ENCODE measurements at places on chromosomes 13 and 19.

DNA sequence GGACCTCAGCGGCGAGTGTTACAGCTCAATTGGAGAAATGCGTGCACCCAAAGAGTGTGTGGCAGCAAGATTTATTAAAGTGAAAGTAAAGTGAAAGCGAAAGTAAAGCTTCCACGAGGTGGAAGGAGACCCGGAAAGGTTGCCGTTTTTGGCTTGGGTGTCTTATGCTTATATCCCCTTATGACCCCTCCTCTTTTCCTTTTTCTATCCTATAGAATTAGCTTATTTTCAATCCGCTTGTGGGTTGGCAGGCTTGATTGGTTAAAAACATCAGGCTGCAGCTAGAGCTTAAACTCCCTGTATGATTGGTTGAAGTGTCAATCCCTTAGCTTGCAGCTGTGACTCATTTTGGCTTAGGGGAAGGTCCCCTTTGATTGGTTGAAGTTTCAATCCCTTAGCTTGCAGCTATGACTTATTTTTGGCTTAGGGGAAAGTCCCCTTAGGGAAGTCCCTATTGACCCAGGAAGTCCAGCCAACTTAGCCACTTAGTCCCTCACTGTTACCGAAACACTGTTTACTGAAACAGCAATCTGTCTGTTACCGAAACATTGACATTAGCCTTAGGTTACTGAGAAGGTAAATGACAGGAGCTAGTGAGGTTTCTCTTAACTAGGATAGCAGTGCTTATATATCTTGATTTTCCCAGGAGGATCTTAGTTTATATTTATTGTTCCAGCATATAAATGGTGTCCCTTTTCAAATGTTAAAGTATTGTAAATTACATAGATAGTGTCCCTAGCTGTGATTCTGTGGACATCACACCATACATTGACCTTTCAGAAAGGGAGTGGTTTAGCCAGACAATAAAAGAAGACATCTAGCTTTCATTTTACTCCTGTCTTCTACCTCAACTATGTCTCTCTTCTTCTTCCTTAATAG is 575.8 kb downstream of the DACH1 start:
- peak; percentile 39 for DNase-seq

DNA sequence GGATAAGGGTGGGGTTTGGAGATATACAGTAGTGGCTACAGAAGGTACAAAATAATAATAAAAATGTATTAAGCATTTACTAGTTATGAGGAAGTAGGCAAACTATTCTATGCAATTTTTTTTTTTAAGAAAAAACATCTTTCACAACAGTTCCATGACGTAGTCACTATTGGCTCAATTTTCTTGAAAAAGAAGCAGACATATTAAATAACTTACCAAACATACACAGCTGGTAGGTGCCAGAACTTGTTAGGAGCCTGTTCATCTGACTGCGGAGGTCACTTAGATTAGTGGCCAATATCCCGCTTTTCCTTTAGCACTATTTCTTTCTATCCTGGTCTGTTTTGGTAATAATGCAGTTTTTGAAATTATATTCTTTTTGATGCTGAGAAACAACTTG is 593.5 kb downstream of the KCTD12 start:
- DNase-seq = no peak

GRCh38 chr13:112374271-112374670 is 1.9 kb upstream of the SPACA7 start:
- no peak for DNase-seq

DNA sequence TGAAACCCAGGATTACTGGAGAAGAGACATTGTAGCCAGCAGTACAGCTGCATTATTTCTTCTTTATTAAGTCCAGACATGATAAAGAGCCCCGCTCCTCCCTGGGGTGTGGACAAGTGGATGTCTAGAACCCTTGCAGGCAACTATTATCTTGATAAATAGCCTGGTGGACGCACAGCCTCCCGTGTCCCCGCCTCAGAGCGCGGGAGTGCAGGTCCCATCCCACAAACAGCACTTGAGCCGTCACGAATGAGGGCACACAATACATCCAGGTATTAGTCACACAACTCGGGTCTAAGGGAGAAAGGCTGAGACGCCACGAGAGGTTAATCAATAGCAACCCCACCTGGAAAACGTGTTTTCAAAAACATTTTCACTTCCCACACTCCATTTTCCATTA is 213.2 kb upstream of the SOX1 start:
- DNase-seq = peak; percentile 99

DNA sequence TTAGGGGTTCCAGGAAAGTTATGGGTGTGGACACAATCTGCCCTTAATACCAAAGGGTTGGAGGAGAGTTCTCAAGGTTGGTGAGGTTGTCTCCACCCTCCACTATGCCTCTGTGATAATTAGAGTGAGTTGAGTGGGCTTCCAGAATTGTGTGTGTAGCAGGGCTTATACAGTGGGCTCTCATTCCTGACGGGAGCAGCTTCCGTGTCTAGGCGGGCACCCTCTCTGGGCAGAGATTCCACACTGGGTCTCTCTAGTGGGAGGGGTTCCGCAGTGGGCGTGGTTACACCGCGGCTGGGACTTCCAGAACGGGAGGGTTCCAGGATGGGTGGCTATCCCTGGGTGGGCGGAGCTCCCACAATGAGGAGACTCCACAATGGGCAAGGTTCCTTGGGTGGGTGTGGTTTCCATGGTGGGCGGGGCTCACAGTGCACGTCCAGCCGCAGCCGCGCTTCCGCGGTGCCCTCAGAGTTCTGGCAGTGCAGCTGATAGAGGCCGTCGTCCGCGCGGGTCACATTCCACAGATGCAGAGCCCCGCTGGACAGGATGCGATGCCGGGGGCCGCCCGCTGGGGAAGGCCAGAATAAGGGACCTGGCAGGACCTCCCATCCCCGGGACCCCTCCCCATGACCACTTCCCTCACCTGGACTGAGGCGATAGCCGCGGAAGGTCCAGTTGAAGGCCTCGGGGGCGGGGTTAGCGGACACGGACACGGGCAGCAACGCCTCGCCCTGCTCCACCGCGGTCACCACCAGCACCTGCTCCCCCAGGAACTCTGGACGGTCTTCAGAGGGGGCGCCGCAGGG is 8.4 kb downstream of the NPHS1 start:
- no peak for DNase-seq

DNA sequence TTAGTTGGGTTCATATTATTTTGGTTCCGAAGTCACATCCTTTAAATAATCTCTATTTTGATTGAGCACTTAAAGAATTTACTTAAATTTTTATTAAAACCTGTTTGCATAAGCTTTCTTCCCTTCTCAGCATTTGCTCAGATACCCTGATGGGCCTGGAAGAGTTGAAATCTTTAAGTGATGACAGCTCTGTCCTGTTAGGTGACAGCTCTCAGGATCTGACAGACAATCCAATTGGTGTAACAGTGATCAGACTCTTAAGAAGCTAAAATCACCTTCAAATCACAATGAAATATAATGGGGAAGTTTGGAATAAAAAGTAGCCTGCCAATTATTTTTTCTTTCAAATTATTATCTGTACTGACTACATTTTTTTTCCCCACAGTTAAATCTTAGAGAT is 284.4 kb downstream of the LMO7 start:
- no peak for DNase-seq

- no peak for DNase-seq
Measured at GRCh38 chr19:9296336-9296735, 13.3 kb downstream of the ZNF699 start.

- no peak for DNase-seq
Measured at GRCh38 chr13:45084515-45084914, 35.8 kb upstream of the GTF2F2 start.

GRCh38 chr19:29533578-29534544 is 8.1 kb downstream of the VSTM2B start:
- no peak for DNase-seq

DNA sequence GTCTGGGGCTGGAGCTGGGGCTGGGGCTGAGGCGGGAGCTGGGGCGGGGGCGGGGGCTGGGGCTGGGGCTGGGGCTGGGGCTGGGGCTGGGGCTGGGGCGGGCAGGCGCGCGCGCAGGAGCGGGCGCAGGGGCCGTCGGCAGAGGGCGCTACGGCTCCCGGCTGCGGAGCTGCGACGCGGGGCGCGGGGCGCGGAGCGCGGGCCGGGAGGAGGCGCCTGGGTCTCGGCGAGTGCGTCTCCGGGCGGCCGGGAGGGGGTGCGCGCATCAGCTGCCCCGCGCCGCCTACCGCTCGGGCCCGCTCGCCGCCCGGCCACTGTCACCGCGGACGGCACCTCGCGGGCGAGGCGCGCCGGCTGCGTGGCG is 422 bp upstream of the MTUS2 start:
- peak; percentile 2 for DNase-seq

- DNase-seq = peak; percentile 86
Measured at GRCh38 chr13:44311011-44311780, 62.4 kb upstream of the SERP2 start.

GRCh38 chr13:94880463-94880862 is 168.1 kb upstream of the SOX21 start:
- no peak for DNase-seq

DNA sequence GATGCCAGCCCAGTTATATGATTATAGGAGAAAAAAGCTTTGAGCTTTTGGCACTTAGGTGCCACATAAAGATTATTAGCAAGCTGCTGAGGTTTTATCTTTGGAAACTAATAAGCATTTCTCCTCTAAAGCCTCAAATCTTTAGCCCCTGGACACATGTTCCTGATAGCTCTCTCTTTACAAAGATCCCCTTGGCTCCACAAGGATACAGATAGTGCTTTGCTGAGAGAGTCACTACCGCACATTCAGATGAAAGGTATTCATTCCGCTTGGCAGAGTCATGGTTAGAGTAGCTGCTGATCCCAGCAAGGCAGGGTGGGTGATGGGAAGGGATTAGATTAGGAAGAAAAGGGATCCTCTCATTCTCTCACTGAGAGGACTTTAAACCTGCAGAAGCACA is 28.2 kb upstream of the PSG7 start:
- no peak for DNase-seq

- DNase-seq = no peak
Measured at GRCh38 chr13:66778461-66778860, 451.7 kb downstream of the PCDH9 start.

DNA sequence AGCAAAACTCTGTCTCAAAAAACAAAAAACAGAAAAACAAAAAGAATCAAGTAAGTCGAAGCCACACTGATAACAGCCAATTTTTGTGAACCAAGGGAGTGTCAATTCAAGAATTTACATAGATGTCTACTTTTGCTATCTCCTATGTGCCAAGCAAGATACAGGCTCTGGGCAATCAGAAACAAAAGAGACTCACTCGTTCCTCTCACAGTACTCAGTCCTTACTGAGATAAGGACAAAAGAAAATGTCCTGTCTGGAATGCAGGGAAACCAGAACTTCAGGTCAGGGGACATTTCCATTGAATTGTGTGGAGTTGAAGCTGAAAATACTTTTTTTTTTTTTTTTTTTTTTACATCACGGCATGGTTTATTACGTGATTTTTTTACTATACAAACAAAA is 53.0 kb downstream of the NLRP12 start:
- no peak for DNase-seq

DNA sequence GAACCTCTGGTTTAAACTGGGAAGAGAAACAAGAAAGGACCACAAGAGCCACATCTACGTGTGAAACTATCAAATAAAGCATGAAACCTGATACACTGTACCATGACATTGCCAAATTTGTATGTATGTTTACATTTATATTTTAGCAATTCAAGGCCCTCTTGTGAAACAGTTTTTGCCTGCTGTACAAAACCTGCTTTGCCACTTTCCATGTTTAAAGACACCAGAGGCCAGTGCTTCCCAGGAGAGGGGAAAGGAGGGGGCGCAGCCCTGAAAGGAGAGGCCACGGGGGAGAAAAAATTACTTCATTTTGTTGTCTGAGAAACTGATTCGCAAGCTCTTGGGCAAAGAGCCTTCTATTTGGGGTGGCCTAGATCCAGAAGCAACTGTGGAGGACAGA is 124.8 kb downstream of the DCLK1 start:
- DNase-seq = no peak

- DNase-seq = no peak
Measured at GRCh38 chr13:21208652-21209154, 32.2 kb downstream of the MRPL57 start.

DNA sequence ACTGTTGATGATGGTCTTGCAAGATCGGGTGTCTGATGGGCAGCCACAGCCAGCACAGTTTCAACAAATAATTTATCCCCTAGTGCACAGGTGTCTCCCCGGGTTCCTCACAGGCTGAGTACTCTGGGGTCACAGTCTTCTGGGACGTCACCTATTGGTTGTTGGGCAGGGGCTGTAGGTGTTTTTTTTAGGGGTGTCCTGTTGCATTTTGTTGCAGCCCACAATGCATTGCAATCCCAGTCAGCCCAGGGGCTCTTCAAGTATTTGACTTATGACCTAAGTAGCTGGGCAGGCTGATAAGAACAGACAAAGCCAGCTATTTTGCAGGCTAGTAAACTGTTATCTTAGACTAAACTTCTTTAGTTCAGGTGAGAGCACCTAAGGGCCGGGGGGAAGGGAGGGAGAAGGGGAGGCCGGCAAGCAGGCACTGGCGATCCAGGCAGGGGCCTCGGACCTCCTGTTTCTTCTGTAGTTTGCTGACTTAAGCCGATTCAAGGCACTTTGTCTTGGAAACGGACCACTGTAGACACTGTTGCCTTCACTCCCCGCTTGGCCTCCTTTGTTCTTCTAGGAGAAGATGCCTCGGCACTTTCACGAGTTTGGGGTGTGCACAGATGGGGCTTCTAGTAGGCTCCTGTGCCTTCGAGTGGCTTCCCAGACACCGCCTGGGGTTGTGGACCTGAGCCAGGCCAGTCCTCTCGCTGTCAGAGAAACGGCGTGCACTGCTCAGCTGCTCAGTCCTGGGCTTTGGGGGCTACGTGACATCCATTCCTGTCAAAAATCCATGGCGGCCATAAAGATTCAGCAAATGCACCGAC is 33.9 kb upstream of the GRTP1 start:
- no peak for DNase-seq

- no peak for DNase-seq
Measured at GRCh38 chr13:91072486-91072885, 275.0 kb upstream of the MIR17HG start.

- peak; percentile 32 for DNase-seq
Measured at GRCh38 chr19:49468199-49468598, 5.8 kb upstream of the FLT3LG start.

GRCh38 chr19:30888937-30889336 is 460.3 kb downstream of the TSHZ3 start:
- no peak for DNase-seq

DNA sequence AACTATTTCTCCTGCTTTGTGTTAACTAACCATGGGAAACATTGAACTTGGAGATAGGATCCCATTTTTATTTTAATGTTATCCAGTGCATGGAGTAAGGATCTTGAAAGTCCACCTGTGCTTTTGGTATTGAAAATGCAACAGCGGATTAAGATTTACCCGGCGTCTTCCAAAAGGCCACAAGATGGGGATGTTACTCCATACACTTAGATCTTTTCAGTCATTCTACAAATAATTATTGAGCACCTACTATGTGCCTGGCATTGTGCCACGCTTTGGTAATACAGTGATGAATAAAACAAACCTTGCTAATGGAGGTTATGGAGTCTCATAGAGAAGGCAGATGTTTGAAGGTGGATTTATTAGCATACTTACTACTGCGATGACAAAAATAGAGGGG is 56.9 kb downstream of the RFC3 start:
- DNase-seq = no peak

Measured in DMS79 treated with DMSO at 0.1 percent for 48 hours (cell line).